Osteoblast (primary cell): ENCODE measurements at places on chromosomes 6 and 20. TPM values are rescaled to one million over a fixed set of nuclear protein-coding genes. Genes with fewer than 3 reads are reported as not detected.

STX11 gene
- total RNA-seq = 0.29 and 0.36 TPM in 2 replicates

ADGRF4 gene
- under 0.01 TPM in 2 replicates for total RNA-seq

CLVS2 gene
- not detected in 2 replicates for total RNA-seq

FRK gene
- 1.1 and 1.2 TPM in 2 replicates for total RNA-seq

GDAP1L1 gene
- total RNA-seq = 0.72 TPM in 1 of 2 replicates, not detected in the other

STMND1 gene
- total RNA-seq = not detected in 2 replicates

DNA sequence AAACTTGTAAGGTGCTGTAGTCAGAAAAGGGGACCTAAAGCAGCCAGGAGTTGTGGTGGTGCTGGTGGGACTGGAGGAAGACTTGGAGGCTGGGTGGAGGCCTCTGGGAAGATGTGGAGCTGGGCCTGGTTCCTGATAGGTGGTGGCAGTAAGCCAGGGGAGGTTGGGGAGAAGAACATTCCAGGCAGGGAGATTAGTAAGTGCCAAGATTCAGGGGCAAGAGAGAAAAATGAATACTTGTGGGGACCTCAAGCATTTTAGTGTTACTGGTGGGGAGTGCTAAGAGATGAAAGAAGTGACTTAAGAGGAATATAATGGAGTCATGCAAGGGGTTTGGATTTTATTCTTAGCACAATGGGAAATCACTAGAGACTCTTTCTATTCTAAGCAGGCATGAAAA, 79.0 kb upstream of the B3GAT2 start:
- DNase-seq = no peak

DNA sequence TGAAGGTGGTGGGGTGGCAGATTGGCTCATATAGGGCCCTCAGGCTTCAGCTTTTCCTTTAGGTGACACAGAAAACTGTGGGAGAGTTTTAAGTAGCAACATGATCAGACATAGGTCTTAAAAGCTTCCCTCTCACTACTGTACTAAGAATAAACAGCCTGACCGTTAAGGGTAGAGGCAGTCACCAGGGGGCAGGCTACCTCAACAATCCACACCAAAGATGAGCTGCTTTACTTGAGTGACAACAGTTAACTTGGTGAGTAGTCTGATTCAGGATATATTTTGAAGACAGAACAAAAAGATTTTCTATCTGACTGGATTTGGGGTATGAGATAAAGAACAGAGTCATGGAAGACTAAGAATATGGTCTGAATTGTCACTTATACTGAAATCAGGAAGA, 193.1 kb upstream of the SHLD1 start:
- DNase-seq = peak; percentile 32

DNA sequence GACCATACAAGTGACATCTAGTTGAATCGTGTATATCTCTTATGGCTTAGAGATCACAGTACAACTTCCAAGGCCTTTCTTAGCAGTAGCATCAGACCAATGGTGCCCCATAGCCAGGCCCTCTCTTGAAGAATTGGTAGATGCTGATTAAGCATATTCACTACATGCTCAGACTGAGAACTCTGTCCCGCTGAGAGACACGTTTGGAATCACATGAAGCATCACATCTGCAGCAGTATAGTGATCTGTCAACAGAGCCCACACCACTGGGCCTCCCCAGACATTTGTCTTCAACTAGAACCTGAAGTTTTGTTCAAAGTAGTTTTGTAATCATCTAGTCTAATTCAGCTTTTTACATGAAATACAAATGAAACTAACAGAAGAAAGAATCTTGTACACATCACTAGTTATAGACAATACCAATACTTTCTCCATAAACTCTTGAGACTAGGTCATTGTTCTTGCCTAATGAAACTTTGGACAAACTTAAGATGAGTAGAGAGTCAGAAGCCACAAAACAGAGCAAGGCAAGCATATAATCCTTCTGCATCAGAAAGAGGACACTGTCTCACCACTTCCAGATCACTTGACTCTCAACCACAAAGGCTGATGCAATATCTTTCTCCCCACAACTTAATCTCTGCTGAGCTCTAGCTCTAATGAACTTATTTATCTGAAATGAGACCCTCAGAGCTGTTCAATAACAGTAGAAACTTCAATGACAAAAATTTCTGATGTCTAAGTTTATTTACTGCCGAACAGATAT, 182.7 kb downstream of the TBX18 start:
- DNase-seq = no peak

- DNase-seq = peak; percentile 14
Measured at GRCh38 chr20:19049514-19049913, 162.9 kb upstream of the SLC24A3 start.

GRCh38 chr6:22029171-22029570, 267.7 kb downstream of the PRL start:
- no peak for DNase-seq

GRCh38 chr6:50007819-50008218, 14.0 kb downstream of the DEFB110 start:
- DNase-seq = no peak

GRCh38 chr6:74860456-74860855, 345.4 kb downstream of the COL12A1 start:
- DNase-seq = no peak

DNA sequence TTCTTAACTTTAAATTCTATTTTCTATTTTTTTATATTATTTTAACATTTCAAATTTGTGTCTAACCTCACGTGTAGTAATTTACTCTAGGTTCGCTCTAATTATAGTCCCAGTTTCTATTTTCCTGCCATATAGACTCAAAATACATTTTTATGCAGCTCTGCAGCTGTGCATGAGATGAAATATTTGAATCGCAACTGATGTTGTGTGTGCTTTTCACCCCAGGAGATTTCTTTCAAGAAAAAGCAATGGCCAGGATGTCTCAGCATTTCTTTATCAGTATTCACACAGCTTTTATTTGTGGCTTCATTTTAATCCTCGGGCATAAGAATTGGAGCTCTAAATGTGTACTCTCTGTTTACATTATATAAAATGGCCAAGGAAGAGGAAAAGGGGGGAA, 157.6 kb downstream of the HDGFL1 start:
- no peak for DNase-seq

GRCh38 chr6:41216616-41217015, 11.5 kb upstream of the TREML4 start:
- no peak for DNase-seq

- peak; percentile 78 for DNase-seq
Measured at GRCh38 chr6:14841901-14842421, 403.9 kb upstream of the JARID2 start.

DNA sequence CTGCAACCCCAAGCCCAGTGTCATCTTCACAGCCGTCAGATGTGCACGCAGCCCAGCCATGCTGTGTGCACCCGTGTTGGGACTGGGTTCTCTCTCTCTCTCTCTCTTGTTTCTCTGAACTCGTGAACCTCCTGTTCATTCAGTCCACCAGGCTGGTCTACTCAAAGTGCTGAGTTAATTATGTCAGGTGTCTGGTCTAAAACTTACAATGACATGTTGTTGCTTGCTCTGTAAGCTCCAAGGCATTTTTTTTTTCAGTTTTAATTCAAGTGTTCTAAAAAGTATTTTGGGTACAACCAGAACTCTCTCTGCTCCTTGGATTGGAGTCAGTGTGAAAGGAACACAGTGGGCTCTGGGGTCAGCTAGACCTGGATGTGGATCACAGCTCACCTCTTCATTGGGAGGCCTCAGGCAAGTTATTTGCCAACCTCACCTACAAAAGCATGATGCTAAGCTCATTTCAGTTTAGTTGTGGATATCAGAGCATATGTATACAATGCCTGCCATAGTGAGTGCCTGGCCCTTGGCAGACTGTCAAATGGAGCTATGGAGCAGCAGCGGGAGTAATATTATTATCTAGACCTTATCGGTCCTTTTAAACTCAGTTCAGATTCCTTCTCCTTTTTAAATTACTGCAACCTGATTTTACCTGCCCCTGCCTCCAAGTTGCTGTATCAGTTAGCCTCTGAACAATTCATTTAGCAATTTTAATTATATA, 59.5 kb downstream of the PLEKHG1 start:
- DNase-seq = no peak

DNA sequence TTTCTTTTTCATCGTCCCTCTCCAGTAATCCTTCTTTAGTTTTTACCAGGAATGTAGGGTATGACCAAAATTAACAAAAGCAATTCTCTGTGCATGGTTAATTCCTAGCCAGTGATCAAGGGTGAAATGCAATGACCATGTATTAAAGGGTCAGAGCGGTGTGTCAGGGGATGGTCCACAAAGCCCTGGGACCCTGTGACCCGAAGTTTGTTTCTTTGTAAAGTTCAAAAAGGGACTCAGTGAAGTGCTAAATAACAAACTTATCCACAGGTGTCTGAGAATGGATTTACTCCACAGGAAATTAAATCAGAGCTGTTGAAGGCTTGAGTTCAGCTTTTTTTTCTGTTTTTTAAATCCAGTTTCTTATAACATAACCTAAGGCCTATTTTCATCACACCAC, 375.7 kb downstream of the GJA1 start:
- no peak for DNase-seq

DNA sequence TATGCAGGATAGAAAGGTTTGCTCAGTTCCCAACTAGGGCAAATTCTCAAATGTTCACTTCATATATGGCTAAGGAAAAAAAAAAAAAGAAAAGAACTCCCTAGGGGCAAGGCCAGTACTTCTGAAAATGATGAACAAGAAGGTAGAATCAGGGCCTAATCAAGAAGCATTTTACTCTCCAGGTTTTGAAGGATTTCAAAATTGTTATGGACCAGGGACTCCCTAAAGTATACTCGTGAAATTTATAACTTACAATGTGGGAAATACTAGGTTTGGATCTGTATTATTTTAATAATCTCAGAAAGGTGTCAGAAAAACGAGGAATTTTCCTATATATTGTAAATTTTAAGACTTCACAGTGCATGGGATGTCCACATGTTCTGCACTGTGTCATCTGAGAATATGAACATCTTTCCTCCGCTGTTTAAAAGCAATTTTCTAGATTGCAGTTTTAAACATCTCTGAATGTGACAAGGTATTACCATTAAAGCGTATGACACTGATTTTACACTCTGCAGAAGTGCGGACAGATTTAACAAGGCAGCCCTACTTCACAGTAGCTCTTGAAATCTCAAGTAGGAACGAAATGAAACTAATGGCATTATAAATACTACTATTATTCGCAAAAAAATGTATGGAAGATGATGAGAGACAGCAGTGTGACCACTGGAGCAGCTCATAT, 14.0 kb downstream of the PLAGL1 start:
- no peak for DNase-seq

GRCh38 chr6:98836962-98837944, 2.9 kb downstream of the POU3F2 start:
- peak; percentile 47 for DNase-seq

GRCh38 chr6:35487658-35488516, 9.0 kb downstream of the TEAD3 start:
- DNase-seq = peak; percentile 94

DNA sequence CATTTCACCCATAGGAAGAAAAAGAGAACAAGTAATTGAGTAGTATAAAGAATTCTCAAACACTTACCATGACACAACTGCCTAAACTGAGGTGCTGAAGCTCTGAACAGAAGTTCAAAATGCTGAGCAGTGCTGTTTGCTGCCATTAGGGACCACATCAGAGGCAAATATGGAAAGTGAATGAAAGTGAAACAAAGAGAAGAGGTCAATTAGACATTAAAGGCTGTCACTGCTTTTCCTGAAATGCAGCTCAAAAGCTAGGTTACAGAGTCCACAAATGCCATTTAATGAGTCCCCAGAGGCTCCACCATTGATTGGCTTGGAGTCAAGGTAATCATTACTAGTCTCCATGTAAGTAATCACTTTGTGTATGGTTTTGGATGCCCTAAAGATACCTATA, 46.1 kb downstream of the POU3F2 start:
- no peak for DNase-seq

- no peak for DNase-seq
Measured at GRCh38 chr6:159826968-159827647, 27.0 kb downstream of the PNLDC1 start.

DNA sequence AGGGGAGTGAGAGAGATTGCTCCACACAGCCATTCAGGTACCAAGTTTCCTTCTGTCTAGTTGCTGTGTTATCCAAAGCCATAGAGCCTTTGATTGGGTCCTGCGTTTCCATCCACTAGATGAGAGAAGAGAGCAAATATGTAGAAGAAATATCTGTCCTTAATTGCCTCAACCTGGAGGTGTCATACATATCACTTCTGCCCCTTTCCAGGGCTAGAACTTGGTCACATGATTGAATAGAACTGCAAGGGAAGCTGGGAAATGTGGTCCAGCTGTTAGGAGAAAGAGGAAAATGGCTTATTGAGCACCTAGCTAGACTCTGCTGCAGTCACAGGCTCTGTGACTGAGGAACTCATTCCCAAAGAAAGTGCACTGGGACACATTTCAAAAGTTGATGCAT, 115.6 kb upstream of the JAG1 start:
- no peak for DNase-seq

DNA sequence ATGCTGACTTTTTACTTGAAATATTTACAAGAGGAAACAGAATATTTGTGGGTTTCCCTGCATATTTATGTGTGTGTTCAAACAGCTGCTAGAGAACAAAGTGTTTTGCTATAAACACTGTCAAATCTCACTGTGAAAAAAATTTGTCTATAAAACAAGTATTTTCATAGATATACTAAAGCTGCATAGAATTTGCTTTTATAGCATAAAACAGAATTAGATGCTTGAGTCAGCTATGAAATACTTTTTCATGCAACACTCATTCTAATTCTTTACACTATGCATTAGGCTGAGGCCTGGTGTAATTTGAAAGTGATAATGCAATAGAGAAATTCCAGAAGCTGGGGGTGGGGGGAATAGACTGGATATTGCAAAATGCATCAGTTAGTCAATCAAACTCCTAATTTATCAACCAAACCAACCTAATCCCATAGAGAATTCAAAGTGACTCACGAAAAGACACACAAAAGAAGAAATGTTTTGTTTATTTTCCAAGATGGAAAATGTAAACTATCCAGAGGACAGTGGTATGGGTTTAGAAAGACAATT, 148.2 kb downstream of the LAMA2 start:
- DNase-seq = no peak

DNA sequence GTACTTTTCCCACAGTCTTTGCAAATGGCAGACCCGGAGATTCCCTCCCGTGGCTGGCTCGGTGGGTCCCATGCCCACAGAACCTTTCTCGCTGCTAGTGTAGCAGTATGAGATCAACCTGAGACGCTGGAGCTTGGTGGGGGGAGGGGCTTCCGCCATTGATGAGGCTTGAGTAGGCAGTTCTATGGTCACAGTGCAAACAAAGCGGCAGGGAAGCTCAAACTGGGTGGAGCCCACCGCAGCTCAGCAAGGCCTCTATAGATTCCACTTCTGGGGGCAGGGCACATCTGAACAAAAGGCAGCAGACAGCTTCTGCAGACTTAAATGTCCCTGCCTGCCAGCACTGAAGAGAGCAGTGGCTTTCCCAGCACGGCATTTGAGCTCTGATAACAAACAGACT, 186.0 kb upstream of the KCNK16 start:
- no peak for DNase-seq

GRCh38 chr6:23371132-23371915, 754.7 kb upstream of the NRSN1 start:
- DNase-seq = no peak

GRCh38 chr6:63121166-63121565, 90.1 kb upstream of the FKBP1C start:
- DNase-seq = no peak

DNA sequence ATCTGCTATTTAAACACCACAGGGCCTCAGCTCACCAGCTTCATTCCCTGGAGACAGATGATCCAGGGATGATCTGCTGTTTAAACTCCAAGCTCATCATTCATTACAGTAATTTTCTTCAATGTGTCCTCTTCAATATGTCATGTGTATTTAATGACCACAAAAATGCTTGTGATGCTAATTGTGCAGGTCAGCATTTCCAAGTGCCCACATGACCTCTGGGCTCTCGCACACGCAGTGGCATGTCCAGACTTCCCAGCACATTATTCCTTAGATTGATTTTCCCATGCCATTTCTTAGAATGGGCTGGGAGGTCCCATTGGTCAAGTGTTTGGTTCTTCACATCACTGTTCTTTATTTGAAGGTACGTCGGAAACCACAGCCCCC, 434.4 kb downstream of the HAO1 start:
- DNase-seq = no peak
